ENCODE measurements at places on chromosomes 16 and 17.

- DNase-seq: no peak
Observed at GRCh38 chr17:56918916-56919315, 5.1 kb upstream of the TRIM25 start.

DNA sequence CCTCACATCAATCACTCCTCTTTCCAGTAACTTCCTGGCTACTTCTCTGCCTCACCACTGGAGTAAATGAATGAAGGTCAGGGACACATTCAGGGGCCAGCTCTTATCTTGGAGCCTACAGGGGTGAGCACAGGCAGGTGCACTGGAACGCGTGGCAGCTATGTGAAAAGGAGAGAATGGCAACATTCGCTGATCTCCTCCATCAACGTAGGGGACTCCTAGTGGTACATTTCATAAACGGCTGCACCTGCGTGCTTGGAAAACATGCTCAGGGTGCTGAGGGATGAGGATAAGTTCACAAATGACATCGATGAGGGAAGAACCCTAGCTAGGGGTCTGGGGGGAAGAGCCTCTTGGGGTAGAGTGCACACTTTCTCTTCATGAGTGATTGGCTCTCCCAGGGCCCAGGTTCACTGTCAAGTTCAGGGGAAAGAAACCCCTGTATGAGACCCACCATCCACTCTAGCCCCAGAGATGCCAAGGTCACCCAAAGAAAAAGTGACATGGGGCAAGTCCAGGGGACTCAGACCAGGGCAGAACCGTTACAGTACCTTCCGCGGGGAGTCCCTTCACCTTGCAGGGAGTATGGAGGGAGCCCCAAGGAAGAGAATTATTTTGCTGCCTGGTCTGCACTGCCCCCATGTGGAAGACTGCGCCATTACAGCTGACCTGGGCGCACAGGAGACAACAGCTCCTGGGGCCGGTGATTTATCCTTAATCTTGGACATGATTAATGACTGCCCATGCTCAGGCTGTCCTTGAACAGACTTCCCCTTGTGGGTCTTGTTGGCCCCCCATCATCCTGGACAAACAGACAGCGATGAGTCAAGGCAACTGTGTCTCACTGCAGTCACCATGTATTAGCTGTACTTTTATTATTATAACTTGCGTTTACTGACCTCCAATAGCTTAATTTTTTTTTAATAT is 30.1 kb downstream of the VAC14 start:
- DNase-seq: peak; percentile 88

DNA sequence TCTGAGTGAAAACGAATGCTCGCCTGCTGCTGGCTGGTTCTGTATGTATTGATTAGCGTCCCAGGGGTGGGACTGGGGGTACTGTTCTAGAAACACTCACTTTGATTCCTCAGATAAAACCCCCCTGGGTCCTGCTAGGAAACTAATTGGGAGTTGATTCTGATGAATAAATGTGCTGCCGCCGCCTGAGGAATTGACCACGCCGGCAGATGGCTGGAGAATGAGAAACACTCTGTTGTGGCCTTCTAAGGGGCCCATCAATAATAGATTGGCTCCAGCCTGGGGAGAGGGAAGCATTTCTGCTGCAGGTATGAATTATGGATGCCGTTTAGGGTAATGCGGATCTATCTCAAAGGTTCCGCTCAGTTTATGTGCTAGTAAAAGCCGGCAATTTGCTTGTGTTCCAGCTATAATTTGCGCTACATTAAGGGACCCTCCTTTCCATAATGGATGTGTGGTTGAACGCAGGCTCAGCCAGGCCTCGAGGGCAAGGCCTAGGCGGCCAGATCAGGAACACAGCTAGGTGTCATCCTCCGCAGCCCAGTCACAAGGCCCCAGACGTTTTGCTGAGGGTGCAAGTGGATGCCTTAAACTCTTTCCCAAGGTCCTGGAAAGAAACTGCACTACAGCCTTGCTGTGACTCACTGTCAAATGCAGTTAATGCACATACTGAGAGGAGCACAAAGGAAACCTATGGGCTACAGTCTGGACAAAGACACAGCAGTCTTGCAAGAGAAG is 132.2 kb upstream of the HS3ST2 start:
- DNase-seq: no peak

GRCh38 chr16:54359081-54359480 is 72.5 kb upstream of the IRX3 start:
- DNase-seq: no peak

DNA sequence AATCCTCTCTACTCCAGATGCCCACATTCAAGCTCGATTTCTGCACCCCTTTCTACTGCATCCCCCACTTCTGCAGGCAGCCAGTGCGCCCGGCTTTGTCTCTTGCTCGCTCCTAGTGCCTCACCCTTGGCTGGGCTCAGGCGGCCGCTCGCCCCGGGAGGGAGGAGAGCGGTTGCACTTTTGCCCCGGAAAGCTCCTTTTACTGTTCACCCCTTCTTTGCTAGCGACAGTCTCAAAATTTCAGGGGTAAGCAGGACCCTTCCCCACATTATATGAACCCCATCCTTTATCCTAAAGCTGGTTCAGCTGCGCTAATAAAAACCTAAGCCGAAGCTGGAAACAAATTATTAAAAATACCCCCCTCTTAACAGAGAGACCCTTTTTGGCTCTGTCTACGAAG is 1.0 kb downstream of the HOXB5 start:
- peak; percentile 64 for DNase-seq

DNA sequence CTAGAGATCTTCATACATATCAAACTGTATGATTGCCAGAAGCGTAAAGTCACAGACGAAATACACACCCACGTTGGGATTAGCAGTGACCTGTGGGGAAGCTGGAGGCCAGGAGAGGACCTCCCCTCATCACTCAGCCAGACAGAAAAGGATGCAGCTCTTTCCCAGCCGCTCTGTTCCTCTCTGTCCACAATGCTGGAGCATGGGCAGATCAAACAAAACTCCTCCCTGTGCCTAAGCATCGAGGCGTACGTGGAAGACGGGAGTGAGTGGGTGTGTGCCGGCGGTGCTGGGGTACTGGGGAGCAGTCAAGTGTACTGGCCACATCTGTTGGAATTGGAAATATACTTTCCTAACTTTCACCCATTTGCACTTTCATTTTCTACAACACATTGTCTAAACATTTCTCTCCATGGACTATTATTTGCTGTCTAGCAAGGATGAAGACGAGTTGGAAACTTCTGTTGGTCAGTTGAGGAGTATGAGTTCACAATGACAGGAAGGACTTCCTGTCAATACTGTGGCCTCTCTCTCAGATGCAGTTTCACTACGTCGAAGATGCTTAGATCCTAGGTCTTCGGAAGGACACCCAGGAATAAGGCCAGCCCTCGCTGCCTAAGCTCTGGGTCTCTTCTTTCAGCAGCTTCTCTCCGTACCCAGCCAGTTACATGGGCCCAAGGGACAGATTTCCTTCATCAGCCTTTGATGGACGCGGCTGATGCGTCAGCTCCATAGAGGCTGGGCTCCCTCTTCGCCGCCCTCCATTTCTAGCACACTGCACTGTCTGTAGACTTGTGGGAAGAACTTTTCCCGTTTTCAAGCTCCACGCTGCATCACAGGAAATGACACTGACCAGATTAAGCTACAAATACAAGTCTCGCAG is 30.6 kb upstream of the ENDOV start:
- no peak for DNase-seq

DNA sequence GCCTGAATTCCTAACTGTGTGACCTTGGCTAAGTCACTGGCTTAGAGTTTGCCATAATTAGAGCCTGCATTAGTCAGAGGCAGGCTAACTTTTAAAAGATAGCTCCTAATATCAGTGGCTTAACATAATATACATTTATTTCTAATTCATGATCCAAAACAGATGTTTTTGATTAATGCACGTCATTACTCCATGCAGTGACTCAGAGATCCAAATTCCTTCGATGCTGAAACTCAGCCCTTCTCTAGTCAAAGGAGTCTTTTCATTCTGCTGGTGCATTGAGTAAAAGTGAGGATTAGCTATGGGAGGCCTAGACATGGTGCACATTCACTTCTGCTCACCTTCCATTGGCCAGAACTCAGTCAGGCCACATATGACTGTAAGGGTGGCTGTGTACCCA is 49.8 kb downstream of the IRX3 start:
- DNase-seq: no peak

- no peak for DNase-seq
Observed at GRCh38 chr17:65553646-65554552, 7.5 kb downstream of the AXIN2 start.

GRCh38 chr16:17392857-17393692 is 77.7 kb downstream of the XYLT1 start:
- no peak for DNase-seq

DNA sequence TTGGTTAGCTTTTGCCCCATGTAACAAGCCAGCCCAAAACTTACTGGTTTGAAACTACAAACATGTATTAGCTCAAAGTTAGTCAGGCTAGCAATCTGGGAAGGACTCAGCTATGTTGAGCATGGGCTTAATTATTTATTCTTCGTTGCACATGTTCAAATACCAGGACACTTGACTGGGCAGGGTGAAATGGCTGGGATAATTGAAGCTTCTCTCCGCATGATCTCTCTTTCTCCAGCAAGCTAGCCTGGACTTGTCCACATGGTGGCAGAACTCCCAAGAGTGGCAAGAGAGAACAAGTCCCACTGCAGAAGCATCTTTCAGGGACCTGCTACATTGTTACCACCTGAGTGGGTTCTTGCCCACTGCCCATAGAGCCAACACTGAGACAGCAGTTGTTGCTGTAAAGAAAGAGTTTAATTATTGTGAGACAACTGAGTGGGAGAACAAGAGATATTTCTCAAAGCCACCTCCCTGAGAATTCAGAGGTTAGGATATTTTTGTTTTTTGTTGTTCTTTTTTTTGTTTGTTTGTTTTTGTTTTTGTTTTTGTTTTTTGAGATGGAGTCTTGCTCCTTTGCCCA is 16.8 kb upstream of the ATF7IP2 start:
- peak; percentile 3 for DNase-seq

- DNase-seq: peak; percentile 69
Observed at GRCh38 chr17:28008513-28008912, 34.0 kb upstream of the NLK start.

- DNase-seq: no peak
Observed at GRCh38 chr16:26530584-26531289, 536.0 kb upstream of the C16orf82 start.

DNA sequence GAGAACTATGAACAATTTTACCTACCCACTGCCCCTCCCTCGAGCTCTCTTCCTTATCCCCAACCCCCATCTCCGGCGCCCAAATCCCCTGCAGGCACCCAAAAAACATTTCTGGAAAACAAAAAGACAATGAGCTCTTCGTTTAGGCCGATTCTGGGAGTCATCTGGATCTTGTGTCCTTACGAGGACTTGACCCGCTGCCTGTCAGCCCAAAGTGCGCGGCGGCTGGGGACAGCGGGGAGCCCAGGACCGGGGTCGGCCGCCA is 524 bp downstream of the STRADA start:
- DNase-seq: no peak

- peak; percentile 33 for DNase-seq
Observed at GRCh38 chr17:42010898-42011516, 6.2 kb downstream of the DNAJC7 start.

GRCh38 chr16:68444056-68444657 is 4.2 kb downstream of the SMPD3 start:
- DNase-seq: peak; percentile 55

DNA sequence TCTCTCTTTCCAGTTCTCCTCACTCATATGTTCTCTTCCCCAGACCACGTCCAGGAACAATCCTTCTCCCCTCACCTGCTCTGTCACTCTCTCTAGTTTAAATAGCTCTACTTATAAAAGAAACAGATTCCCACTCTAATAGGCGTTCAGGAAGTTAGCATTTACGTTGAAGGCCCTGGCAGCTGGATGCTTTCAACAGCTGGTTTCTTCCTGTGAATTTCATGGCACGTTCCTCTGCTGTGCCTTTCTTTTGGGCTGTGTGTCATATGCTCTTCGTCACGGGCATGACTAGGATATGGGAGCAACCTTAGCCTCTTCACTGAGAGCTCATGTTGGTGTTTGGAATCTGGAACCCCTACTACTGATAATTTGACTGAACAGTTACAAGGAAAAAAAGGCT is 73.2 kb downstream of the ZNF18 start:
- no peak for DNase-seq

GRCh38 chr16:89374393-89374960 is 115.9 kb downstream of the ANKRD11 start:
- DNase-seq: no peak

DNA sequence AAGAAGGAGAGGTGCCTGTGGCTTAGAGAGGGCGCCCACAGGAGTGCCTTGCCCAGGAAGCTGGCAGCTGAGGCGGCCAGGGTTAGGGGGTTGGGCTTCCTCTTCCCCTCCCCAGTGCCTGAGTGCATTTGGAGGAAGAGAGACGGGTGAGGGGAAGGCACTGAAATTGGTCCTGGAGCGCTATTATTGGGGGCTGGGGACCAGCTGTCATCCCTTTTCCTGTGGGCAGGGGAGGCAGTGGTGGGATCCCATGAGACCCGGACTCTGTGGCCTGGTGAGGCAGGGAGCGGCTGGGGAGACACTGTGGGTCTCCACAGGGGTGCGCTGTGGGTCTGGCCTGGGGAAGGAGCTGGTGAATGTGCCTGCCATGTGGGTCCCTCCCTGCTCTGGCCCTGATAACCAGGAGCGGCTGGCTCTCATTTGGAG is 259.7 kb downstream of the SEC14L1 start:
- DNase-seq: no peak

GRCh38 chr16:11063448-11064201 is 119.3 kb downstream of the CLEC16A start:
- DNase-seq: no peak

DNA sequence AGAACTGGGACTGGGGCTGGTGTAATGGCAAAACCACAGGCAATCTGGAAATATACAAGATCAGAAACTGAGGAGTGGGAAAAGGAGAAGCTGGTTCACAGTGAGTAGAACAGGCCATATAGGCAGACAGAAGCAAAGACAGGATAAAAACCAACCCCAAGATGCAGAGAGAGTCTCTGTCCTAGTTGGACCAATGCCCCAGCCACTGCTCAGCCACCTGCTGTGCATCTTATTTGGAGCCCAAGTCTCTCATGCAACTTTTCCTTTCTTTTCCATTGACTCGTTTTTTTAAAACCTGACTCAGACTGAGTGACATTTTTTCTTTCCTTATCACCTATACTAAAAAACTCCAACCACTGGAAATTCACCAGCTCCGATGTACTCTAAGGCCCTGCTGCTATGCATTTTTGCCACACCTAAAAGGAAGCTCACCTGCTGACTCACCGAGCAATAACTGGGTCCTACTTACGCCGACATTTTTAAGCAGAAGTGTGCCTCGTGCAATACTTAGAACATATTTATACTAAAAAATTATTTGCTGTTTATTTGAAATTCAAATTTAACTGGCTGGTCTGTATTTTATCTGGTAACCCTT is 100.8 kb upstream of the XYLT1 start:
- no peak for DNase-seq

Data from HT-29 (cell line).